Suppressor macrophage (primary cell): ENCODE measurements at places on chromosomes 11 and 22.

- no peak for DNase-seq
Measured at GRCh38 chr11:107259811-107260221, 197.8 kb downstream of the CWF19L2 start.

GRCh38 chr11:117950301-117950700 lies 21.1 kb upstream of the TMPRSS13 start:
- peak; percentile 57 for DNase-seq

- DNase-seq = no peak
Measured at GRCh38 chr22:24148266-24149197, 32.8 kb upstream of the SUSD2 start.

DNA sequence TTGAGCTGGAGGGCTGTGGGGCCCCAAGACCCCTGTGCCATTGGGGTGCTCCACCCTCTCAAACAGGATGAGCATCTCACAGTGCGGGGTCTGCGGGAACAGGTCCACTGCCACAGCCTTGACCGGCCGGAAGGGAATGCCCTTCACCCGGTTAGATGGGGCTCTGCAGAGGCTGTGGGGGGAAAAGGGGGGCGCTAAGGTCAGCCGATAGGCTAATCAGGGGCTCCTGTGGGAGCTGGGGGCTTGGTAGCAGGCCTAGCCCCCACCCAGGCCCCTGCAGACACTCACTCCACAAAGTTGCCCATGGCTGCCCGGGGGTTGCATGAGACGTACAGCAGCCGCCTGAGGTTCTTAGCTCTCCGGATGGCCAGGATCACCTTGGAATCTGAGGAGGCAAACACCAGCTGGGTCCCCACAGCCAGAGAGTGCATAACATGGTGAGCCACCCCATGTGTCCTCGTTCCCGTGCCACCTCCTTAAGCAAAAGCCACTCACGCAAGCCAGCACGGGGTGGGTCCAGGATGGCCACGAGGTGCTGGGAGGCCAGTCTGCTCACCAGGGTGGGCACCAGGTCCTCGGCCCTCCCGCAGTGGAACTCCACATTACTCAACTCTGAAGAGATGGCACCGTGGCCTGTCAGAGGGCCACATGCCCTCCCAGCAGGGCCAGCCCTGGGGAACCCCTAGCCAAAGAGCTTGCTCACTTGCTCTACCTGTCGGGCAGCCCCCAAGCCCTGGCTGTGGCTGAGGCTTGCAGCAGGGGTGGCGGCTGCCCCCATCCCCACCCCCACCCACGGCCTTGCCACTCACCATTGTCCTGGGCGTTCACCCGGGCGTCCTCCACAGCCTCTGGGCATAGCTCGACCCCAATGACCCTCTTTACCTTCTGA lies 3.0 kb upstream of the RANBP1 start:
- no peak for DNase-seq
